ENCODE measurements at places on chromosomes 6 and 20. TPM values are rescaled to one million over a fixed set of nuclear protein-coding genes. Genes with fewer than 3 reads are reported as not detected.

- DNase-seq = no peak
- no peaks in the 10 kb centered on the region for H3K36me3 ChIP-seq
- H3K4me1 ChIP-seq = peaks cover 1% of the 10 kb centered on the region
- H3K27ac ChIP-seq = no peak overlapping the region
- H3K27me3 ChIP-seq = peaks cover 63% of the 10 kb centered on the region
- no peak overlapping the region for H3K4me3 ChIP-seq
Measured at GRCh38 chr20:4243071-4243470, 227.7 kb upstream of the RNF24 start.

GRCh38 chr20:44456611-44457010, 19.1 kb upstream of the TTPAL start:
- no peaks in the 10 kb centered on the region for H3K36me3 ChIP-seq
- H3K4me1 ChIP-seq = no peaks in the 10 kb centered on the region
- H3K27ac ChIP-seq = no peak overlapping the region
- no peaks in the 10 kb centered on the region for H3K27me3 ChIP-seq

- no peak for DNase-seq
- H3K36me3 ChIP-seq = no peaks in the 10 kb centered on the region
- peaks cover 18% of the 10 kb centered on the region for H3K4me1 ChIP-seq
- no peaks in the 10 kb centered on the region for H3K27me3 ChIP-seq
Measured at GRCh38 chr6:155448668-155449449, 6.8 kb downstream of the NOX3 start.

GRCh38 chr20:47776639-47777038, 8.6 kb downstream of the SULF2 start:
- no peaks in the 10 kb centered on the region for H3K36me3 ChIP-seq
- peaks cover 3% of the 10 kb centered on the region for H3K27me3 ChIP-seq
- no peak overlapping the region for H3K27ac ChIP-seq

DNA sequence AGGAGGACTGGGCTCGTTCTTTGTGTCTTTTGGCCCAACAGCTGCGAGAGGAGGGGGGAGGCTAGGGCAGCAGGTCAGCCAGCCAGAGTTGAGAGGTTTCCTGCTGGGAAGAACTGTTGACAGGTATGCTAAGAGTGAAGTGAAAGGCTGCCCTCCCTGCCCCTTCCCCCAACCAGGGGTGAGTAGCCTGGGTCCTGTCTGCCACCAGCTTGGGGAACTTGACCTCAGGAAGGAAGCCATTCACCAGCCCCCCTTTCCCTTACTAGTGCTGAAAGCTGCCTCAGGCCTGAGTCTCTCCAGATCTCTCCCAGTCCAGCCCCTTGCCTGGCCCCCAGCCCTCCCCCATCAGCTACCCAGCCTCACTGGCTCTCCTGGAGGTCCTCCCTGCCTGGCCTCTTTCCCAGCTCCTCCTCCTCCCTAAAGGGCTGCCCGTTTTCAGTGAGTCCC, 20.7 kb upstream of the ZNF76 start:
- no peaks in the 10 kb centered on the region for H3K36me3 ChIP-seq
- no peaks in the 10 kb centered on the region for H3K27me3 ChIP-seq
- DNase-seq = no peak
- no peak overlapping the region for H3K4me3 ChIP-seq
- H3K4me1 ChIP-seq = peaks cover 3% of the 10 kb centered on the region

- no peak overlapping the region for H3K4me3 ChIP-seq
- H3K27me3 ChIP-seq = peaks cover 6% of the 10 kb centered on the region
- H3K4me1 ChIP-seq = peaks cover 4% of the 10 kb centered on the region
- DNase-seq = no peak
- no peak overlapping the region for H3K27ac ChIP-seq
Measured at GRCh38 chr6:4727671-4728435, 48.4 kb upstream of the CDYL start.

DNA sequence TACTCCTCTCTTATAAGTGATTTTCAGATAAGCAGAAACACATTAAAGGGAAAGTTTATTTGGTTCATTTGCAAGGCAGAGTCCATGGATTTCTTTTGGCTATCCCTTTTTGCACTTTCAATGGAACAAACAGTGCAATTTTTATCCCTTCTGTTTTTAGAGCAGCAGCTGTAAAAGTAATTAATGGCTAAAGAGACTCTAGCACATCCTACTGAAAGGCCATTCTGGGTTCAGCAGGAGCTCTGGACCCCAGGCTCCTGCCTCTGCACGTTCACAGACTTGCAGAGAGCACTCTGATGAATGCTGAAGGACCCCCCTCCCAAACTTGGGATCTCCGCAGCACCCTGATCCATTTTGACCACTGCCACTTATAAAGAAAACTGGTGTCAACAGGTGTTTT, 40.3 kb upstream of the PDE7B start:
- no peaks in the 10 kb centered on the region for H3K27me3 ChIP-seq
- no peak overlapping the region for H3K4me3 ChIP-seq
- no peak for DNase-seq
- no peaks in the 10 kb centered on the region for H3K4me1 ChIP-seq

DNA sequence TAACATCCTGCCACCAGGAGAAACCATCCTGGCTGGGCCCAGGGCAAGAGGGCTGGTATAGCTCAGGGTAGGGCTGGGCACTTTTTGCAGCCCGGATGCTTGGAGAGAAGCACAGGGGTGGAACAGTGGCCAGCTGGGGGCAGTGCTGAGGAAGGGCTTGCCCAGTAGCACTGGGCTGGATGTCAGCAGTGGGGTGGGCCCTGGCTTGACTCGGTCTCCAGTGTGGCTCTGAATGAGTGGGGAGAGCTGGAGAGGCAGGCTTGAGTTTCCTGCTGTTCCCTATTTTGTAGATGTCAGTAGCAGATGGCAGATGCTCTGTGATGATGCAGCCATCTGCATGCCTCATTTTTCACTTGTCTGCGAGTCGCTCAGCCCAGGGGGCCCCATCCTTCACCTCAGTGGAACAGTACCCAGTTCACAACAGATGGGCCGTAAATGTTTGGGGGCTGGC, 56.3 kb upstream of the TULP1 start:
- no peak overlapping the region for H3K27ac ChIP-seq
- H3K4me1 ChIP-seq = peaks cover 3% of the 10 kb centered on the region
- H3K36me3 ChIP-seq = peaks cover 15% of the 10 kb centered on the region
- DNase-seq = peak; percentile 50

DNA sequence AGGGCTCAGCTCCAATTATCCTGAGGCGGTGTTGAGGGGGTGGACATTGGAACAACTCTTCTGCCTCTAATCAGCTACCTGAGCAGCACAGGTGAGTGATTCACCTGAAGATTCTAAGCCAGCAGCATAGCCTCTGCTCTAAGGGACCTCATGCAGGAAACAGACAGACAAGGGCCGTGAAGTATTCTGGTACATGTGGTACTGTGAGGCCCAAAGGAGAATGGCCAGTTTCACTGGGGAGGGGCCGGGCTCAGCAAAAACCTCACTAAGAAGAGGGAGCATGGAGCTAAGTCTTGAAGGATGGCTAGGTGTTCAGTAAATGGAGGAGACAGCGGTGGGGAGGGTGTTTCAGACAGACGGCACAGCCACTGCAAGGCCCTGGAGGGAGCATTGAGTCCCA, 58.5 kb upstream of the CCDC167 start:
- no peaks in the 10 kb centered on the region for H3K36me3 ChIP-seq
- no peak for DNase-seq
- no peak overlapping the region for H3K4me3 ChIP-seq

- H3K27ac ChIP-seq = peak overlapping the region; percentile 62
- H3K27me3 ChIP-seq = peaks cover 9% of the 10 kb centered on the region
- peaks cover 32% of the 10 kb centered on the region for H3K36me3 ChIP-seq
- H3K4me1 ChIP-seq = peaks cover 41% of the 10 kb centered on the region
- peak overlapping the region; percentile 74 for H3K4me3 ChIP-seq
- no peak for DNase-seq
Measured at GRCh38 chr6:109483735-109484057, 677 bp upstream of the ZBTB24 start.

DNA sequence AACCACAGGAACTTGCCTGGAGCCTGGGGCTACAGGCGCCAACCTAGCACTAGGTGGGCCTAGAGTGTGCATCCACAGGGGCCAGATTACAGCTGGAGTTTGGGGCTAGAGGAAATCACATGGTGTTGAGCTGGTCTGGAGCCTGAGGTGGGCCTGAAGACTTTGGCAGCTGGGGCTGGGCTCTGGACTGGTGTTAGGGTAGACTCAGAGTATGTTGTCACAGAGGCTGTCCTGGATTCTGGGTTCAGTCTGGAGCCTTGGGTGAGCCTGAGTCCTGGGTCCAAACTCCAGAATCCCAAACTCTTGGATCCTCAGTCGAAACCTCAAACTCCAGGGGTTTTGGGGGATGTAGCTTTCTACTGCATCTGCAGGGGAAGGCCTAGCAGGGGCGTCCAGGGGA, 356.7 kb downstream of the FRK start:
- no peaks in the 10 kb centered on the region for H3K27me3 ChIP-seq
- no peak overlapping the region for H3K27ac ChIP-seq
- no peaks in the 10 kb centered on the region for H3K36me3 ChIP-seq
- no peaks in the 10 kb centered on the region for H3K4me1 ChIP-seq
- H3K4me3 ChIP-seq = no peak overlapping the region
- DNase-seq = no peak

DNA sequence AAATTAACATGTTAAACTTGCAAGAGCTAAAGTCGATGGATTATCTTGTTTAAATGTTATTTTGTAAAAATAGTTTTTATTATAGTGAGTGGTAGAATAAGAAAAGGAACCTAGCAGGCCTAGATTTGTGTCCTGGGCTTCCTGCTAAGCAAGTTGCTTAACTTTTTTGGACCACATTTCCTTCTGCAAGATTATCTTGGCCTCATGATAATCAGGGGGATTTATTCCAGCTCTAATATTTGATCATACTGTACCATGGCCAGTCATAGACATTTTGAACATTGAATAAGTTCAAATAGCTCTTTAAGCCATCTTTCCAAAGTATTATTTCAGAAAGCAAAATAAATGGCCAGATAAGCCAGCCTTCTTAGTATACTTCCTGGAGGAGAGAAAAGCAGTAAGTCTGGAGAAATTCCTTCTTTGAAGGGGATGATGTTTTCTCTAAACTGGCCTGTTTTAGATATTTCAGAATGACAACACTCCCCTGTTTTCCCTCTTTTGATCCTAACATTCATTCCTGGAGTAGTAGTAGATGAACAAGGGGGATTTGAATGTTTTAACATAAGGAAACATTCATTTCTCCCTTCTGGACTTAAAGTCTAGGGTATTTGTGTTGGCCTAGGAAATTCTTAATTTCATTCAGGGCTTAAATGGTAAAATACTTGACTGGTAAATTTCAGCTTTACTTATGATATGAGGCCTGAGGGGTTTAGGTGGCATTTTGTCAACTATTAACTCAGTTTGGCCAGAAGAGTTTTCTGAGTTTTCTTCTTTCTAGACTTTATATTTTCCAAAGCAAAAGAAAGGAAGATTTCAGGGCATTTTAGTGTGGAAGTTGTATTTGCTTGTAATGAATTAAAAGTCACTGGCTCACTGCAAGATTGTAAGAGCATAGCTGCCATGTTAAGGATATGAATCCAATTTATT, 108.8 kb upstream of the SCGN start:
- no peak overlapping the region for H3K4me3 ChIP-seq
- no peak overlapping the region for H3K27ac ChIP-seq
- no peaks in the 10 kb centered on the region for H3K27me3 ChIP-seq
- H3K4me1 ChIP-seq = no peaks in the 10 kb centered on the region
- no peak for DNase-seq

DNA sequence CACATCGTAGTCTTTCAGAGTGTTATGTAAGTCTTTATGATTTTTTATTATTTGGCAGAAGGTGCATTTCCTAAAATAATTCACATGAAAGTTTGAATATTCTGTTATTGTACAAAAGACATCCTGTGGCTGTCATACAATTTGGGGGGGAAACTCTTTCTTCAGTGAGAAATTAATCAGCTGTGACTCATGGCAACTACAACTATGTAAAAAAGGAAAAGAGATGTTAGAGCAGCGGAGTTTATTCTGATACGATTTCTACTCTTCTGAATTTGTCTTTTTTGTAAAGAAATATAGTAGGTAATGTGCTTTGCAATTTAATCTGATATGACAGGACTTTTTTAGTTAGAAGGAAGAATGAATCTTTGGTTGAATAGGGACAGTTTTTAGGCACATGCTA, 14.2 kb downstream of the COL19A1 start:
- H3K27ac ChIP-seq = no peak overlapping the region
- no peak for DNase-seq
- no peaks in the 10 kb centered on the region for H3K4me1 ChIP-seq
- H3K27me3 ChIP-seq = peaks cover 21% of the 10 kb centered on the region
- no peaks in the 10 kb centered on the region for H3K36me3 ChIP-seq

FRS3 gene
- total RNA-seq = 5.1 TPM

TMC2 gene
- total RNA-seq = not detected
